ENCODE measurements at places on chromosomes 7 and 10.

- no peak for DNase-seq
Measured at GRCh38 chr7:22411977-22412693, 55.2 kb upstream of the RAPGEF5 start.

GRCh38 chr10:113305871-113306270 lies 247.0 kb upstream of the HABP2 start:
- DNase-seq, result no peak

DNA sequence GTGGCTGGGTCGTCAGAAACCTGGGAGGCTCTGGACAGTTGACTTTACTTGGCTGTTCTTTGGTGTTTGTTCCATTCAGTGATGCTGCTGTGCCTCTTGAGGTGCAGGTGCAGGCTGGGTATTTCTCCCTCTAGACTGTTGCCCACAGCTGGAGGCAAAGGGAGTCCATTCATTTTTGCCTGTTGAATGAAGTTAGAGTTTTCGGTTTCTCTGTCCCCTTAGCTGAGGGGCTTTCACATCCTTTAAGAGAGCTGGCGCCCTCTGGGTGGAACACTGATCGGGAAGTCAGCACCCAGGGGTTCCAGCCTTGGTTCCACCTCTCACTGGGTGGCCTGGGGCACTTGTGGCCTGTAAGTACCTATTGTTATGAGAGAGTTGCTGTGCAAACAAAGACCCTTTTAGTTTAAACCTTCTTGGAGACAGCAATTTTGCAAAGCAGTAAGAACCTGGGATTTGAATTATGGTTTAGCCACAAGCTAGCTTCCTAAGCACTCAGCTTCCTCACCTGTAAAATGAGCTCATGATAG lies 67.2 kb downstream of the GRK5 start:
- no peak for DNase-seq

GRCh38 chr10:66931340-66931948 lies 5.6 kb downstream of the LRRTM3 start:
- DNase-seq, result no peak

- no peak for DNase-seq
Measured at GRCh38 chr10:73408978-73409521, 4.8 kb downstream of the ANXA7 start.

DNA sequence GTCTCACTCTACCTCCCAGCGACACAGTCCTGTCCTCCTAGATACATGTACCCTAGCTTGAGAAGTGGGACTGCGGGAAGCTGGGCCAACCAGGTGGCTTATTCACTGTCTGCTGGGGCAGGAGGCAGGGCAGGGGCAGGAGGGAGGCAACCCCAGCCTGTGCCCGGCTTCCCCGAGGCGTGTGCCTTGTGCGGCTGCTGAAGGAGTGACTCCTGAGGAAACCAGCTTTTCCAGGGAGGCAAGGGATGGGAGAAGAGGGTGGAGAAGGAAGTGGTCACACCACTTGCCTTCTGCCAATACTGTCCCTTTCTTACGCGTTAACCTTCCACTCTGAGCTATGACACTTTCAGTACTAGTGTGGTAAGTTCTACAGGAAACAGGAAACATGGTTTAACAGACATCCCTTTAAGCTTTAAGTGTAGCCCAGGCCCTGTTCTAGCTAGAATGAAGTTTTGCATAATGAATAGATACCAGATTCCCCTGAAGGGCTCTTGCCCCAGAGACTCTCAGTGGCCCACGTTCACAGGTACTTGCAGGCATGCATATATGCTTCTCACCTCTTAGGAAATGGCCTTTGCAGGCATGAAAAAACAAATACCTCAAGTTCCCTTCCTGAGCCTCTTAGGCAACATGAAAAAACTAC lies 40.6 kb downstream of the SYPL1 start:
- peak; percentile 48 for DNase-seq

- no peak for DNase-seq
Measured at GRCh38 chr7:26049081-26049480, 102.9 kb upstream of the NFE2L3 start.

DNA sequence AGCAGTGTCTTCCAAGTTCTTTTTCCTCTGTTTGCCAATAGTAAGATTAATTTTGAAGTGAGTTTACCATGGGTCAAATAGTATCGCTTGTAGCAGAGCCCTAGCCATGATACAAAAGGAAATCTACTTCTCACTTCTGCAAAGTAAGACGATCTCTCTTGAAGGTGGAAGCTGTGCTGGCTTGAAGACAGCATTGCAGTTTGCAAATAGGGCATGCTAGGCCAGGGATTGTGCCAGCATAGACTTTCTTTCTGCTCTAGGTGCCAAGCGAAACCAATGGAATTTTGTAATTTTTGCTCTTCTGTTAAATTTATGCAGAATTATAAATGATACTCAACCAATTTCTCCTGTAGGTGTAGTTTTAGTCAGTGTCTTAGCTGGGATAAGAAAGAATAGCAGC lies 74.5 kb downstream of the SLC13A1 start:
- no peak for DNase-seq

GRCh38 chr10:49076741-49077521 lies 38.4 kb downstream of the VSTM4 start:
- peak; percentile 28 for DNase-seq

DNA sequence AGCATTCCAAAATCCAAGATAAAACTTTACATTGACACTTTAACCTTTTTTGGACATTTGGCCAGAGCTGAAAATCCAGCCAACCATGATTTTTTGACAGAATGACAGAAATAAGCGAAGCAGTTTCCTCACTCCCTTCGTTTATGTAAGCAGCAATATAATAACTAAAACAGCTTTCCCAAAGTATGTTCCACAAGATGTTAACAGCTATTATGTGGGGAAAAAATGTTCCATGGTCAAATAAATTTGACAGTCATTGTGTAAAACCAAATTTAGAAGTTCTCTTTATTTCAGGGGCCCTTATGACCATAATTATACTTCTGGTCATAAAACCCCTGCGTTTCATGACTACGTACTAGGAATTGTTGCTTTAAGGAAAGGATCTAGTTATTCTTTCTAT lies 416.5 kb downstream of the MAGI2 start:
- DNase-seq, result no peak

GRCh38 chr10:123837756-123838155 lies 53.9 kb downstream of the CPXM2 start:
- no peak for DNase-seq

DNA sequence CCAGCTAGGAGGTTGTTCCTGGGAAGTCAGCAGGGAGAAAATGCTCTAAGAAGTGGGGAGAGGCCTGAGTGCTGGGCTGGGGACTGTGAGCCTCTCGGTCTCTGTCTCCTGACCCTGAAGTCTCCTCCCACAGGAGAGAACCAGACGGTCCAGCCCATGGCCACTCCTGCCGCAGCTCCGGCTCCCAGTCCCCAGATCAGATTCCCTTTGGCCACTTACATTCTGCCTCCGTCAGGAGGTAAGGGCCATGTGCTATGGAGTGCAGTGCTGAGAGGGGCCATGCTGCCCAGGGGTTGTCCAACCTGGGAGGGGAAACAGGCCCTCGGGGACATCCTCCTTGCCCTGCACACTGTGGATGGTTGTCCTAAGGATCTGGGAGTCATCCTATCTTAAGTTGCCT lies 21.3 kb upstream of the ZNF467 start:
- no peak for DNase-seq

GRCh38 chr7:68425377-68425776 lies 1172.9 kb upstream of the AUTS2 start:
- no peak for DNase-seq

DNA sequence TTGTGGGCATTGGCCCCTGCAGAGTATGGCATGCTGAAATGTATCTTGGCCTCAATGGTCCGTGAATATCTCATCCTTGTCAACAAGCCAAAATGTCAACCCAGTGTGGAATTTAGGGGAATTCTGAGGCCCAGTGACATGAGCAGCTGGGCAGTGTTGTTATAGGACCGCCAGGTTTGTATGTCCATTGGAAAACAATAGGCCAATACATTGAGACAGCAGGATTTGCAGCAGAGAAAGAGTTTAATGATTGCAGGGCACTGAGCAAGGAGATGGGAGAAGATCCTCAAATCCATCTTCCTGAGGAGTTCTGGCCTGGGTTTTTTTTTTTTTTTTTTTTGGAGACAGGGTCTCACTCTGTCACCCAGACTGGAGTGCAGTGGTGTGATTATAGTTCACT lies 95.7 kb upstream of the BAIAP2L1 start:
- no peak for DNase-seq

DNA sequence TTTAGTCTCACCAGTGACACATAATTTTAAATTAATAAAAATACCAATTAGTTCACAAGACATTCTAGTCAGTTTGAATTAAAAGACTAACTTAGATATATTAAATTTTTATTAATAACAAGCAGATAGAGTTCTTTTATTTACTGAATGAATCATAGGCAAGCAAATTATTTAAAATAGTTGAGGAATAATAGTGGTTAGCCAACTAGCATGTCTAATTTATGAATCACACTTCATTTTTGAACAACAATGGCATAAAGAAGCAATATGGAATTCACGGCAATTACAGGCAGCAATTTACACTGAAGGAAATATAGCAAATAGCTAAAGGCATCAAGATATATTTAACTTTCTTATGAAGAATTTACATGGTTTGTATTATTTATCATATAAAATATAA lies 187.0 kb upstream of the SLC26A5 start:
- no peak for DNase-seq

GRCh38 chr10:7571981-7572380 lies 94.8 kb downstream of the ITIH5 start:
- no peak for DNase-seq

DNA sequence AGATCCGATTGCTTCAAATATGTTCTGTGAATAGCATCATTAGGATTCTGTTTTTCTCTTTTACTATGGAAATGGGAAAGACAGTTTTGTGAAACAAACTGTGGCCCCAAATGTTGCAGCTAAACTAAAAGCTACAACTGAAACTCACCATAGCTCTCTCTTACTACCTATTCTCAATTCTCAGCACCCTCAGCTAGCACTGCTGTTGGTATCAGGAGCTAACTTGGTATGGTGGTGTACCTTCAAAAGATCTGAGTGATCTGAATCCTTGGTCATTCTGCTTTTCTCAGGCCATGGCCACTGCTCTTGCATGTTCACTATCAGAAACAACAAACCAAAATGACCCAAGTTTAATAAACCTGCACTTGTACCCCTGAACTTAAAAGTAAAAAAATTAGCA lies 1208.0 kb downstream of the SORCS1 start:
- DNase-seq, result no peak

DNA sequence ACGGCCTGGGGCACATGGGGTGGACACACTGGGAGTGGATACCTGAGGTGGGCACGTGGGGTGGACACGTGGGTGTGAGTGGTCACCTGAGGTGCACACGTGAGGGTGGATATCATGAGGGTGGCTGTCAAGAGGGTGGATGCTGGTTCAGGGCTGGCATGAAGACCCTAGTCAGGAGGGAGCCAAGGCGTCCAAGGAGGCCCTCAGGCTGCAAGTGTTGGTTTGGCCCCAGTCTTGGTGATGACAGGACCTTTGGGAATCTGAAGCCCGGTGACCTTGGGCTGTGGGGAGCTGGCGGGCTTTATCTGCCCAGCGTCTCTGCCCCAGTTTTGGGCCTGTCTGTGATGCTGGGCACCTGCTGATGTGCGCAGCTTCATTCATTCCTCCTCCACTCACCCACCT lies 24.9 kb upstream of the PFKFB3 start:
- DNase-seq, result no peak

DNA sequence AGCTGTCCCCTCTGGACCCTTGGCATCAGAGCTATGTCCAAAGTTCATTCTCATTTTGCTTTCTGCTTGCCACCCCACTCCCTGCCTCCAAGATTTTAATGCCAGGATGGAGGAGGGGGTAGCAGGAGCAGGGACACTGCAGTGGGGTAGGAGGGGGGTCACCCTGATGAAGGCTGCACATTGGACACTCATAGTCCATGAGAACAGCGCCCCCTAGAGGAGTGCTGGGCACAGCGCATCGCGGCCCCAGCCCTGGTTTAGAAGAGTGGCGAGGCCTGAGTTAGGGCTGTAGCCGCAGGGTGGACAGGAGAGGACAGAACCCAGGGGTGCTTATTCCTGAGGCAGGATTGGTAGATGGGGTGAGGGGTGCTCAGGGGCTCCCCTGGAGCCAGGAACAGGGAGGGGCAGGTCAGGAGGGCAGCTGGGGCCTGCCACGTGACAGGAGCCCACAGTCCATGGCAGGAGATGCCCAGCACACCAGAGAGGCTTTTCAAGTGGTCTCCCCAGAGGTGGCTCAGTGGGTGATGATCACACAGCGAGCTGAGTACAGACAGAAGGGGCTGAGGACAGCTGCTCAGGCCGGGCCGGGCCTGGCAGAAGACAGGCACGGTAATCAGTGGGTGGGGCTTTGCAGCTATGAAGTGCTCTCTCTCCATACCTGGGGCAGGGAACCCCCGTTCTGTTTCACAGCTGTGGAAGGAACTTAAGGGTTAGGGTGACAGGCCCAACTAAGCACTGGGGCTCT lies 71.4 kb downstream of the NEURL1 start:
- DNase-seq, result peak; percentile 77

- no peak for DNase-seq
Measured at GRCh38 chr7:98097042-98097645, 9.5 kb upstream of the LMTK2 start.

DNA sequence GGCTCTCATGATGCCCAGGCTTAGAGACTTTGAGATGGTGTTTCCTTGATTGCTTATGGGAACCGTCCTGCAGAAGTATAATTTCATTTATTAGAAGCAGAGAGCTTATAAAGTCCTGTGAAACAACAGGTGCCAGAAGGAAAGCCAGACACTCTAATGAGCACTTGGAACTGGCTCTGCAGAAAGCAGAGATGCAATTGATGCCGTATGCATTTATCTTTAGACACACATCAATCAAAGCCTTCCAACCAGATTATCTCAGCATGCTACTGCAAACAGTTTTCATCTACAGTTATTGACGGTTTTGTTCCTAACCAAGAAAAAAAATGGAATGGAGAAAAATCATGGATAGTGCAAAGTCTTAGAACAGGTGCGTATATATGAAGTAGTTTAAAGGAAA lies 371.7 kb upstream of the PRKCQ start:
- DNase-seq, result no peak

GRCh38 chr7:116249969-116250553 lies 39.7 kb downstream of the TES start:
- DNase-seq, result no peak

- no peak for DNase-seq
Measured at GRCh38 chr10:69673521-69673920, 43.5 kb downstream of the FAM241B start.

DNA sequence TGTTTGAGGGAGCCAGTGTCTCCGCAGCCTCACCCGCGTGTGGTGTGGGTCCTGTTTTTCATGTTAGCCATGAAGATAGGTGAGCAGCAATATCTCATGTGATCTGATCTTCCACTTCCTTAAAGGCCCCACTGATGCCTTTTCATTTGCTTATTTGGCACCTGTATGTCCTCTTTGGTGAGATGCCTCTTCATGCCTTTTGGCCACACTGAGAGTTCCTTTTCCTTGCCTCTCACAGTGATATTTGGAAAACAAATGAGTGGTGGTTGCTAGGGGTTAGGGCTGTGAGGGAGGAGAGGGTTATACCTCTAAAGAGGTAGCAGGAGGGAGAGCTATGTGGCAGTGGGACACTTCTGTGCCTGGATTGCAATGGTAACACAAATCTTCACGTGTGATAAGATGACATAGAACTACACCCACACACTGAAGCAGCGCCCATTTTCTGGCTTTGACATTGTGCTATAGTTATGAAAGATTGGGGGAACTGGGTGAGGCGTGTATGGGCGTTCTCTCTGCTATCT lies 90.4 kb upstream of the TNS3 start:
- DNase-seq, result no peak

Data from activated CD4-positive, alpha-beta T cell treated with anti-CD3 and anti-CD28 coated beads for 48 hours (primary cell).